ENCODE measurements at places on chromosomes 12 and 14.

GRCh38 chr12:48473061-48473460, 702 bp downstream of the ANP32D start:
- DNase-seq = no peak

DNA sequence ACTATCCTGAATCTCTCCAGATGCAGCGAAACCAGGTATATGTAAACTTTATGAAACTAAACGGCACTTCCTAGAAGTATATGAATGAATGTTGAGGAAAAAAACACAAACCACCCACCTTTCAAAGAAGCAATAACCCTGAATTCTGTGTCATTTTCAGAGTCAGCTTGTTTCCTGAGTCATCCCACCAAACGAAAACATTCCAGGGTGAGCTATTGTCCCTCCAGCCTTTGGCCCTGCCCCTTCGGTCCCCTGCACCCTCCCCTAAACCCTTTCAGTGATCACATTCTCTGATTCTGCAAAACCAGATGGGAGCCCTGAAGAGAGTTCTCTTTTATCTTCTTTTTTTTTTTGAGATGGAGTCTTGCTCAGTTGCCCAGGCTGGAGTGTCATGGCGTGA, 202.6 kb upstream of the ALG10B start:
- DNase-seq = no peak

DNA sequence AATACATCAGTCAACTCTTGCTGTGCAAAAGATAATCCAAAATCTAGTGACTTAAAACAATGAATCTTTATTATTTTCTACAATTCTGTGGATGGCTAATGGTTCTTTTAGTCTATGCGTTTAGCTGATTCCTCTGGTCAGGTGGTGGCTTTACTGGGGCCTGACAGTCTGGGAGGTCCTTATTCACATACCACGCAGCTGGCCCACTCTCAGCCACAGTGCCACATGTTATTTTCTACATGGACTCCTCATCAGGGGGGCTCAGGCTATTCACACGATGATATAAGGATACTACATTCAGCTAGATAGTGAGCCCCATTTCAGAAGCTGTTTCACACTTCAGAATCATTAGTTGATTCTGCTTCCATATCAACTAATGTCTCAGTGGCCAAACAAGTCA, 287.5 kb upstream of the MGAT4C start:
- DNase-seq = no peak

- no peak for DNase-seq
Observed at GRCh38 chr14:105471297-105471821, 3.3 kb upstream of the CRIP2 start.

- DNase-seq = no peak
Observed at GRCh38 chr14:105042813-105043212, 21.9 kb upstream of the CDCA4 start.

DNA sequence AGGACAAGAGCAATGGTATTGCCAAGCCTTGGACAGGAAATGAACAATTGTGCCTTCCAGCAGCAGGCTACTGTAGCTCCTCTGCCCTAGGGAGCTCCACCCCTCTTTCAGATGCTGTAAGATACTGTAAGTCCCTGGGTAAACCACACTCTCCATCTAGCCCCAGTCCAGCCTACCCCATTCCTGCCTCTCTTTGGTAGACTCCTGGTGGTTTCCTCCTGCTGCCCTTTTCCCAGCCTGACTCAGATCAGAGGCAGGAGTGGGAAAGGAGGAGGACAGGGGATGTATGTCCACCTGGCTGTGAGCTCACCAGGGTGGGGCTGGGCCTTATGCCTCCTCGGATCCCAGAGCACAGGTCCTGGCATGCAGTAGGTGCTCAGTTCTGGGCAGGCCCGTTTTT, 174.6 kb downstream of the ESRRB start:
- DNase-seq = no peak

DNA sequence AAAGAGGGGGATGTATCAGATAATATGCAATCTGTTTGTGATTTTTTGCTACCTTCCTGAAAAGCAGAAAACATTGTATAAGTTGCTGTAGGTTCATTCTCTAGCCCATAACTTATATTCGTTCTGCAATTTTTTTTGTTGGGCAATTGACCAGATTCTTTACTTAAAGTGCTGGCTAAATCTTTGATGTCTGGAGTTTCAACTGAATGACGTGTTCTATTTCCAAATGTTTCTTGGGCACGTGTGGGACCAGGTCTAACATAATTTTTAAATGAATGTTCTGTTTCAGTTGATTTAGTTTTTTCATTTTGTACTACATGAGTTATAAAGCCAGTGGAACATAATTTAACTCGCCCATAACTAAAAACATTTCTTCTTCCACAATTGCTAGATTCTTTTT, 3.8 kb downstream of the MLH3 start:
- DNase-seq = no peak

DNA sequence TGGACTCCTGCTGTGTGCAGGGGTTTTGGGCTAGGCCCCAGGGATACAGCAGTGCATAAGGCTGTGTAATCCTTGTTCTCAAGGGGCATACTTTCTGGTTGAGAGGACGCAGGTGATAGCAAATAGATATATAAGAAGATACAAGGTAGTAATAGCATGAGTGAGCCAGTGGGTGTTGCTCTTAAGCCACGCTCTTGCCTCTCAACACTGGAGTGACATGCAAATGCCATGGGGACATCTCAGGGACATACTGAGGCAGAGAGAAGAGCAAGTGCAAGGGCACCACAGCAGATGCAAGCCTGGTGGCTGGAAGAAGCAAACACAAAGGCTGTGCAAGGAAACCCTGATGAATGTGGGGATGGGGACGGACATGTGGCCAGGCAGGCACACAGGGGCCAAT, 223.3 kb downstream of the CHST11 start:
- DNase-seq = no peak

DNA sequence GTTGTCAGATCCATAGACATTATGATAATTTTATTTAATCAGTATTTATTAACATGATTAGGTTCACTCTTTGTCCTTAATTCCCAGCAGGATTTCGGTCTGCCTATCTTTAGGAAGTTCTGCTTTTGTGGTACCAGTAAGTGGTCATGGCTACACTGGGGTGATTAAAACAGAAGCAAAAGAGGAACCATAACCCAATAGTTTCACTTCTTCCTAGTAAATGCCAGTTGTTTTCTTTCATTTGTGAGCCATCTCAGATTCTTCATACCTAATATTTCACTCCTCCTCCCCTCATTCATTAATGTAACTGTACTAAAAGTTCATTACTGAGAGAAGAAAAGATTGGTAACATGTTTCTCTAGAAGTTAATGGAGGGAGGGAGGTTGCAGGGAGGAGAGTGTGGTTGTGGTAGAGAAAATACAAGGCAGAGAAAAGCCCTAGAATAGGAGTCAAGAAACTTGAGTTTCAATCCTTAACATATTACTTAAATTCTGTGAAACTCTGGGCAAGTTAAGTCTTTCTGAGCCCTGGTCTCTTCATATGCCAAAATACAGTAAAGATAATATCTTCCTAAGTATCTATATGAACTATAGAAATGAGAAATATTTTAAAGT, 101.2 kb downstream of the PEBP1 start:
- no peak for DNase-seq

- DNase-seq = no peak
Observed at GRCh38 chr14:75120541-75121291, 6.1 kb downstream of the NEK9 start.

DNA sequence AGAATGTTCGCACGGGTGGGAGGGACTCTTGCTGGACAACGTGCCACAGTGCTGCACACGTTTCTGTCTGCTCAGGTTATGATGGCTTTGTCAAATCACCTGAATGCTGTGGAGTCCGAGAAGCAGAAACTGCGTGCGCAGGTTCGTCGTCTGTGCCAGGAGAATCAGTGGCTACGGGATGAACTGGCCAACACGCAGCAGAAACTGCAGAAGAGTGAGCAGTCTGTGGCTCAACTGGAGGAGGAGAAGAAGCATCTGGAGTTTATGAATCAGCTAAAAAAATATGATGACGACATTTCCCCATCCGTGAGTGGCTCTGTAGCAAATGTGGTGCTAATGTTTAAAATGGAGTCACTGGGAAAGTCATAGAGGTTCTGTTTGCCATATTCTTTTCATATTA, 28.5 kb downstream of the KLC1 start:
- DNase-seq = no peak

- DNase-seq = no peak
Observed at GRCh38 chr12:104568935-104569334, 112.2 kb downstream of the CHST11 start.

DNA sequence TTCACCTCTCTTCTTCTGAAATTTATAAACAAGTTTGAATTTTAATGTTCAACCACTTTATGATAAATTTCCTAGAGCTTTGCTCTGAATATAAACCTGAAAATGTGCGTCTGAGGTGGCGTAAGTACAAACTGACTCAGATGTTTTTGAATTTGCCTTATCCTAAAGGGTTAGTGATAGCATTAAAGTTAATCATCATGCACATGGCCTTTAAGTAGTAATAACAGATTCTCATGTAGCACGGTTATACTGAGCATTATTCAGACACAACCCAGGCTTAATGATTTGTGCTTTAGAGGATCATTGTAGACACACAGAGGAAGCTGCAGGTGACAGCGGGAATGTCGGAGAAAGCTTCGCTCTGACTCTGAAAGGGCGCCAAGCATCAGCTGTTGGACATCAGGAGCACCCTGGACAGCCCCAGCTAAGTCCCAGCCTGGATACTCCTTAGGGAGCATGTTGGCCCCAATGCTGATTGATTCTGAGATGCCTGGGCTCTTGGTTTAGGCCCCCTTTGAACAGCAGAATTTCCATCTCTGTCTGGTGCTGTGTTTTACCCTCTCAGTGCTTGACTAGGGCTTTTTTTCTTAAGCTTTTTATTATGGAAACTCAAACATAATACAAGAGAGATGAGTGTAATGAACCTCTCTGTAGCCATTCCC, 91.1 kb downstream of the PLXNC1 start:
- DNase-seq = no peak

DNA sequence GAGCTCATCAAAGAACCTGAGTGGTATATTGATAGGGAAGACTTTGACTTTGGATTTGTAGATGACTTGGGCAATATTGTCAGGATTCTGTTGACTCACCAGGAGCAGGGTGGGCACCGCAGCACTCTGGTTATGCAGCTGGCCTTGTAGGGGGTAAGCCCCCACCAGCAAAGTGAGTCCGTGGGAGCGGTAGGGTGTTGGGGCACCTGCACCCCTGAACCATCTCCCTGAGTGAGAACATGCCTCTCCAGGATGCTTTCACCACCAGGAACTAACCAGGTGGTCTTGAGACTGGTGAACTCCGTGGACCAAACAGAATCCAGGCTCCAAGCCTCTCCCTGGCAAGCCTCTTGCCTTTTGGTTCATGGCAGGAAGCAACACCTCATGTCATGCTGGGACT, 44.0 kb upstream of the EIF5 start:
- DNase-seq = no peak

- no peak for DNase-seq
Observed at GRCh38 chr12:25438638-25439037, 114.4 kb downstream of the LMNTD1 start.

DNA sequence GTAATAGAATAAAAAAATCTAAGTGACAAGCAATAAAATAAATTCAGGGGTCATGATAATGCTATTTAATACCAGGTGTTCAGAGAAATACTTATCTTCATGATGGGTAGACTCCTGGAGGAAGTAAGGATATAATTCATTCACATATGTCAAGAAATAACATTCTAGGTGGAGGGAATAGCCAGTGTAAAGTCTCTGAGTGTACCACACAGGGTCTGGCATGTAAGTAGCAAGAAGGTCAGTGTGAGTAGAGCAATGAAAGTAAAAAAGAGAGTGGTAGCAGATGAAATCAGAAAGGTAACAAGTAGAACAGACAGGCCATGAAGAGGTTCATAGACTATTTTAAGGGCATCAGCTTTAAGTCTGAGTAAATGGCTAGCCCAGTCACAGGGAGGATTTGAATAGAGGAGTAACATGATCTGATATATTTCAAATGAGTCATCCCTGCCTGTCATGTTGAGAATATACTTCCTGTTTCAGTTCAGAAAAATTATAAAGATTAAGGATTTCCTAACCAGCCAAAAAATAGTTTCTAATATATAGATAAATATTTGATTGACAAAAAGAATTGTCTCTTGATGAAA, 519.9 kb downstream of the C12orf50 start:
- no peak for DNase-seq

DNA sequence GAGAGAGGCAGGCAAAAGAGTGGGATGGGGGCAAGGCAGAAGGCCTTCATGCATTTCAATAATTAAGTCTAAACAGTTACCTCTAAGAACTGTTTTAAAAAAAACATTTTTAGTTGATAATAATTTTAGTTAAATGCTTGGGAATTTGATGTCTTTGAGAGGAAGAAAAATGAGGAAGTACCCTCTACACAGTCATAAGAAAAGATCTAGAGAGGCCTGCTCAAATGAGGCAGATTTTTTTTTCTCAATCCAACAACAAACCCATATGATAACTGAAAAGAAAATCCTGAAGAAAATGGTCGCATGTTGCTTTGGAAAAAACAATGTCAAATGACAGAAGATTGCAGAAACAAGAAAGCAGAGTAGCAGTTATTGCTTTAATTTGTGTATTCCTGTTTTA, 25.6 kb downstream of the SINHCAF start:
- no peak for DNase-seq

GRCh38 chr14:96629082-96629481, 126.9 kb downstream of the PAPOLA start:
- DNase-seq = no peak

- DNase-seq = no peak
Observed at GRCh38 chr12:124517260-124518050, 50.0 kb downstream of the NCOR2 start.

- DNase-seq = no peak
Observed at GRCh38 chr14:22427771-22428231, 161.2 kb downstream of the DAD1 start.

DNA sequence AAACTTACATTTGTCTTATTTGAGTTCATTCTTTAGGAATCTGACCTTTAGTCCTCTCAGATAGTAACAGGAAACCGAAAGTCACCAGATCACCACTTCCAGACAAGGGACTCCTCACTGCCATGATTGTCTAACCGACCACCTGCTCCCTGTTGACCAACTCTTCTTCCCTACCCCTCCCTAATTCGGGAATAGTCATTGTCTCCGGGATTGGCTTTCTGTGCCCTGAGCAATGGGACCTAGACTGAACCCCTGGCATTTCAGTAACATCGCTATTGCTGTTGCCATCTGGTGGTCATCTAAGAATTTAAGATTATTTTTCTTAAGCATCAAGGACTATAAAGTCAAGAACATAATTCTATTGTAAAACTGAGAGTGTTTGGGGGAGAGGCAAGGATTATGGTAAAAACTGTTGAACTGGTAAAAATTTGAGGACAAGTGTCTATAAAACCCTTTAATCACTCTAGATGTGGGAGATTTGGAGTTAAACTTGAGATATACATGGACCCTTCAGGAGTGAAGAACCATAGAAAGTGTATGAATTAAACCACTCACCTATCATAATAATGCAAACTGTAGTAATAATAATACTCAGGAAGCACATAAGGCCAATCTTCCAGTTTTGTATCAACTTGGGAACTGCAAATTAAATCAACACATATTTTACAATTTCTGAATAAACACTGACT, 6.3 kb downstream of the CLEC2A start:
- DNase-seq = no peak

GRCh38 chr12:112001576-112001975, 11.4 kb downstream of the TMEM116 start:
- DNase-seq = no peak

- DNase-seq = no peak
Observed at GRCh38 chr14:24232645-24233537, at the start of gene GMPR2. TSS of gene GMPR2 (plus strand) at chr14:24232929. CDS start at chr14:24233254, 325 bp downstream.

- DNase-seq = no peak
Observed at GRCh38 chr14:23883684-23884540, 69.7 kb upstream of the DHRS4 start.

GRCh38 chr12:2498964-2499500, 295.7 kb upstream of the FKBP4 start:
- DNase-seq = no peak

- no peak for DNase-seq
Observed at GRCh38 chr14:35699791-35700444, 109.2 kb downstream of the RALGAPA1 start.

- no peak for DNase-seq
Observed at GRCh38 chr12:53601296-53601847, 24.8 kb downstream of the ATF7 start.

Data from stimulated activated CD4-positive, alpha-beta T cell treated with anti-CD3 and anti-CD28 coated beads, Interleukin-15, amount 100 ng/mL, for 1 hour (primary cell).